ENCODE measurements at places on chromosomes 7 and 10.

GRCh38 chr10:50384238-50384637, 132.9 kb upstream of the ASAH2 start:
- no peak for DNase-seq

- DNase-seq, result no peak
These were observed 65.9 kb upstream of the C7orf33 start for GRCh38 chr7:148524479-148525224.

DNA sequence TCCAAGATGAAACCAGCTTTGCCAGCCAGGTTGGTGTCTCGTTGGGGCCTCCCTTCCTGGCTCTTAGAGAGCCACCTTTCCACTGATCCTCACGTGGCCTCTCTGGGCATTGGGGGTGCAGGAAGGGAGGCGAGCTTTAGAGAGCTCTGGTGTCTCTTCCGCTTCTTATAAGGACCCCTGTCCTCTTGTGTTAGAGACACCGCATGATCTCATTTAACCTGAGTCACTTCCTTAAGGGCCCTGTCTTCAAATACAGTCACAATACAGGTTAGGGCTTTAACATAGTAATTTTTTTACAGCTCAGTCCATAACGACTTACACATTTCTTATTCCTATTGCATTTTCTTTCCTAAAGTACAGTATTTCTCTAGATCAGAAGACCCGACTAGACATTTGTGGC, 535.8 kb downstream of the SDK1 start:
- no peak for DNase-seq

- DNase-seq, result no peak
These were observed 20.2 kb upstream of the NKX6-2 start for GRCh38 chr10:132806110-132806509.

DNA sequence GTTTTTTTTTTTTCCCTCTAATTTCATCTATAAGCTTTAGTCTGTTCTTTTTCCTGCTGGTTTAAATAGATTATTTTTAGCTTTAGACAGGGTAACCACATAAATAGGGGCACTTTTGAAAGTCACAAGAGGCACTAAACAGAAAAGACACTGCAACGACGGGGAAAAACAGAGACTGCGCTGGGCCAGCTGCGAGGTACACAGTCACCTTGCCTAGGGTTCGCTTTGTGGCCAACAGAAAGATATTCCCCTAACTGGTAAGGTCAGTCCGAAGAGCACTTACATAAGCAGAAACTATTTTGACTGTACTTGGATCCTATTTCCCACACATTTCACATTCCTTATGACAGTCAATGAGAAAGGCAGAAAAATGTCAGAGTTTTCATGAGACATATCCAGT, 175.6 kb upstream of the PHF14 start:
- DNase-seq, result no peak

- peak; percentile 72 for DNase-seq
These were observed 68.0 kb upstream of the KLF6 start for GRCh38 chr10:3853016-3853415.

- DNase-seq, result no peak
These were observed 484.7 kb upstream of the NRP1 start for GRCh38 chr10:33819206-33819605.

DNA sequence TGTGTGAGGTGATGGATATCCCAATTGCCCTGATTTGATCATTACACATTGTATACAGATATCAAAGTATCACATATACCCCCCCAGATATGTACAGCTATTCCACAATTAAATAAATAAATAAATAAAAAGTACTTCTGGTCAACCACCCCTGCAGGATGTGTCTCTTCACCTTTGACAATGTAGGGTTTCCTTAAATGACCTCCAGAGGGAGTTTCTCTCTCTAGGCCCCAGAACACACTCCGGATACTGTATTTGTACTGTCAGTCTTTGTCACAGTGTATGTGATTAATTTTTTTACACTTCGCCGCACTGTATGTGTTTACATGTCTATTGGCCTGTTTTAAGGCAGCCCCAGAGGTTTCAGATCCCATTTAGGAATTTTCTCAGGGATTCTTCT, 123.6 kb downstream of the ADCYAP1R1 start:
- no peak for DNase-seq

DNA sequence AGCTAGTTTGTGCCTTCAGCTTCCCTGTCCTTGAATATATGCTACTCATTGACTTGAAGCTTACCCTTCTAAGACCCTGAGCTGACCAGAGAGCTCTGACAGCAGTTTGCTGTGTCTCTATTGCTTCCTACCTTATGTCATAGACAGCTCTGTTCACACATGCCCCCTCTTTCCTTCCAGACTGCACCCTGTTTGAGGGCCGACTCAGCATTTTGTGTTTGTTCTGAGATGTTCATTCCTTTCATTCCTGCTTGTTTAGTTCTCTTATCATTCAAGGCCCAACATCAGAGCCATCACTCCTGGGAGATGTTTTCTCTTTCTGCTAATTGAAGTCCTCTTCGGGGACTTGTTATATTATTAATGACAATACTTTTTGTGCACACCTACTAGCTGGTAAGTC, 518.9 kb downstream of the LRMDA start:
- no peak for DNase-seq

DNA sequence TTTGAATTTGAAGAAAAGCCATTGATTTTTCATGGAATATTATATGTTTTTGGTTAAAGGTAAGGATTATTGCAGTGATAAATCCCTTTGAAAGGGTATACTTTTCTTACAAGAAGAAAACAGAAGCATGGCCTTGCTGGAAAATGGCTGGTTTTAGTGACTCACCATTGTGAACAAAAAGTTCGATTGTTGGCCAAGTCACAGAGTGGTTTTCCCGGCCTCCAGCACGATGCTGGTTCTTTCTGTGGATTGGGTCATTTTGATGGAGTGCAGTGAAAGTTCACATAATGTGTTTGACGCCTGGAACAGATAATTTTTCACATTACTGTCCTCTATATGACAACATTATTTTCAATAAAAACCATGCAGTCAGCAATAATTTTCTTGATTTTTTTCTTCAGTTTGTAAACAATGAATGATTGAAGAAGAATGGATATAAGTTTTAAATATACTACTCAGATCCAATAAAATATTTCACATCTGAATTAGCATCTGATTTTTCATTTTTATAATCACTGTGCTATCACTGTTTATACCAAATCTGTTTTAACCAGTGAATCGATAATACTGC, 60.9 kb downstream of the RBM20 start:
- no peak for DNase-seq

GRCh38 chr7:139850906-139851305, 21.8 kb downstream of the TBXAS1 start:
- DNase-seq, result no peak

GRCh38 chr7:102093599-102094315, 192.9 kb upstream of the SH2B2 start:
- DNase-seq, result no peak

- DNase-seq, result no peak
These were observed 15.4 kb downstream of the BBIP1 start for GRCh38 chr10:110903280-110904278.

DNA sequence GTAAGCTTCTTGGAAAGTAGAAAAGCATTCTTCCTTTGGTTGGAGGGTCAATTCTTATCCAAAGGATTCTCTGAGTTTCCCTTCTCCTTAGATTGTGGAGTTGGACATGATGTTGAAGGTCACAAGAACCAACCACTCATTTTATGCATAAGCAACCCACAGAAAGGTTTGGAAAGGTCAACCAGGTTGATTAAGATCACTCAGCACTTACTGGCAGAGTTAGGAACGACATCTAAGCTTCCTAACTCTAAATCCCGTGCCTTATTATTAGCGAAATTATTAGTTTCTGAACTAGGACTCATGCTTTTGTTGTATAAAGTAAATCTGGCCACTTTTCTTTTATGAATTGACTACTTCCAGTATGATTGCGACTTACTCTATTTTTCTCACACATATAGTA, 137.0 kb upstream of the MINDY3 start:
- DNase-seq, result no peak

DNA sequence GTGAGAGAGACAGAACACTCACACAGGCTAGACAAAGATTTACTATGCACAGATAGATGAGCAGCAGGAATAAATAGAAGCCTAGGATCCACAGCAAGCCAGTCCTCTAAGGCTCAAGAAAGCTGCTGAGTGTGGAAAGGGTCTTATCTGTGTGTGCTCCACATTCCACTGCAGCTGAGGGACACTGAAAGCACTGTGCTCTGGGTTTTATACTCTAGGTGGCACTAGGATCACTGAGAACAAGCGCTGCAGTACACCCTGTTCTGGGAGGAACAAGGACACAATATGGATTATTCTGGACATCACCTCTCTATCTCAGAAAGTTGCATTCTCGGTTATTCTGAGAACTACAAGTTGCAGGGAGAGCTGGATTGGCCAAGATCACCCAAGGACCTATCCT, 4.9 kb upstream of the KLHL7 start:
- no peak for DNase-seq

- no peak for DNase-seq
These were observed 6.4 kb downstream of the FBH1 start for GRCh38 chr10:5896208-5897052.

DNA sequence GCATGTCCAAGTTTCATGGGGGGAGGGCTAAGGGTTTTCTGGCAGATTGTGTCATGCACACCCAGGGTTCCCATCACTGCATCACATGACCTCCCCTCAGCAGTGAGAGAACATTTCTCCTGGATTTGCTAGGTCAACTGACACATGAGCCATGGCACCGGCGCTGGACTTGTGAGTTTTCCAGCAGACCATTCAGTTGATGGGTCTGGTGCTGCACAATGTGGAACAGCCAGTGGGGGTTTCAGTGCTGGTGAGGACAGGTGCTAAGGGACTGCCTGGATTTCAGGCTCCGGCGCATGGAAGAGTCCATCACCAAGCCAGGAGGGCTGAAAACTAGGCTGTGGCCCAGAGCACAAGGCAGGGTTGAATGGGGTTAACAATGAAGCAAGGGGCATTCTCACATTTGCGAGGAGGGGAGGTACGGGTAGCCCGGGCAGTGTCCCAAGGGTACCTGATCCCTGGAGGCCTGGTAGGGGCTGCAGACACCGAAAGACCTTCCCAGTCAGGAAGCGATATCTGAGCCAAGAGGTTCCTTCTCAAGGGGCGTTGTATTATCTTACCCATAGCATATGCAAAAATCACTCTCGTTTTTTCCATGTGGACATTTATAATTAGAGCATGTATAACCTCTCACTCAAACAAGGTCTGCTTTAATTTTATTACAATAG, 203.0 kb downstream of the TNS3 start:
- DNase-seq, result no peak

- peak; percentile 72 for DNase-seq
These were observed 774 bp downstream of the TUBGCP2 start for GRCh38 chr10:133307776-133308420.

- DNase-seq, result no peak
These were observed 330.3 kb upstream of the NPSR1 start for GRCh38 chr7:34327681-34328080.

DNA sequence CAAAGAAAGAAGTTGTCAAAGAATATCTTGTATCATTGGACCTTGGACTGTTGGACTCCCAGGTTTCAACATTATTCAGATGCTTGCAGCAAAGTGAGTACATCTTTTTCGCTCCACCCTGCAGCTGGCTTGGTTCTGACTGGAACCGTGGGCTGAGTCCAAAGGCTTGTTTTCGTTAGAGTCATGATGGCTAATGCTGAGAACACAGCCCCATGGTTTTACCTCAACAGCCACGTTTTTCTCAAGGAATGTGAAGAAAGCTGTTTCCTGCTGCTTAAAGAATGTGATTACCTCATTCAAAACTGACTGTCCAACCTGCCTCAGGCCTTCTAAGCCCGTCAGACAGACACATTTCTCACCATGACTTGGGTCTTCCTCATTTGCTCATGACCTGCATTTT, 69.5 kb downstream of the STEAP1B start:
- DNase-seq, result no peak

- DNase-seq, result no peak
These were observed 9.2 kb downstream of the PCBD1 start for GRCh38 chr10:70879207-70879606.

DNA sequence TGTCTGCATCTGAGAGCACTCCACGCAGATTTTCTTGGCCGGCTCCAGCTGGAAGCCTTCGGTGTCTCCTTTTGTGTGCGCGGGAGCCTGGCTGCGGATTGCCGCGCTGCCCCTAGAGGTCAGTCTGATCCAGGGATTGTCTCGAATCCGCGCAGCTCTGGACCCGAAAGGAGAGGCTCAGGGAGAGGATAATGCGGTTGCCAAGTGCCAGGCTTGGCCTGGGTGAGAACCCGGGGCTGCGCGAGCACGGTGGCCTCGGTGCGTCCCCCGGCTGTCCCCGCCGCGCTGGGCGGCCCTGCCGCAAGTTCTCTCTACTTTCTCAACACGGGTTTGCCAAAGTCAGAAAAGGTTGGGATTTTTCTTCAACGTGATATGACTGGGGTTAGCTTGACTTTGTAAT, 140.9 kb downstream of the ADCYAP1R1 start:
- peak; percentile 60 for DNase-seq

- DNase-seq, result no peak
These were observed 1.6 kb downstream of the MSRB2 start for GRCh38 chr10:23096802-23097549.

DNA sequence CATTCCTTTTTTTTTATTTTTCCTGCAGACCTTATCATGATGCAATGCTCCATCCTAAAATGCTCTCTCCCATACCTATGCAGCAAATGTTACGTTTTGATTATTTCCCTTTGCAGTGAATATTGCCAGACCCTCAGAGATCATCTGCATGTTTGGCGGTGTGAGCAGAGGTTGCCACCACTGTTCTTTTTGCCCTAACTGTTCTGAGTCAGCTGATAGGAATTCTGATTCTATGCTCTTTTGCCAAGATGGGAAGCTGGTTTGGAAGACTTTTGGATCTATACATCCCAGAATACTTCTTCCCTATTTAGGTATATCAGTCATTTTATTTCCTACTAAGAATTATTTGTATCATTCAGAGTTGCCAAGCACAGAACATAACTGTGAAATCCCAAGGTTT, 130.5 kb downstream of the KLF6 start:
- no peak for DNase-seq

GRCh38 chr7:107405559-107405958, 64.3 kb upstream of the GPR22 start:
- no peak for DNase-seq

- DNase-seq, result no peak
These were observed 10.7 kb upstream of the SFMBT2 start for GRCh38 chr10:7421526-7421925.

- no peak for DNase-seq
These were observed 51.2 kb downstream of the KIF5B start for GRCh38 chr10:32005050-32005449.

DNA sequence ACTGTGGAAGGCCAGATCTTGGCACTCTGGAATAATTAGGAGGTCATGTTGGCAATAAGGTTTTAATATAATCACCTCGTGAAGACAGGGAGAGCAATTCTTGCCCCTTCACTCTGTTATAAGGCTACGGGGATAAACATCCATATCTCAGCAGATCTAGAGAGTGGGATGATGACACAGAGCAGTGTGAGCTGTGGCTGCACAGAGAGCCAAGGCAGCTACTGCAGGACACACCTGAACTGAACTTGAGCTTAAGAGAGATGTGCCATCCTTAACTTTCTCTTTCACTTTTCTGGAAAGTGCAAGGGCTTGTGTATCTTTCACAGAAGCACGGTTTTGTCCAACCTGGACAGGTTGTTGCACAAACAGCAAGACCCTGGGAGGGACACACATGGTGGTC, 174.7 kb downstream of the GATA3 start:
- no peak for DNase-seq

Measured in kidney glomerular epithelial cell (primary cell).